Cardiac fibroblast (primary cell): ENCODE measurements at places on chromosomes 2 and 18.
A peak's percentile ranks its signal among the peaks of the same experiment; 100 is the strongest.

- DNase-seq: peak; percentile 14
Observed at GRCh38 chr2:70161069-70161534, 29.7 kb downstream of the C2orf42 start.

DNA sequence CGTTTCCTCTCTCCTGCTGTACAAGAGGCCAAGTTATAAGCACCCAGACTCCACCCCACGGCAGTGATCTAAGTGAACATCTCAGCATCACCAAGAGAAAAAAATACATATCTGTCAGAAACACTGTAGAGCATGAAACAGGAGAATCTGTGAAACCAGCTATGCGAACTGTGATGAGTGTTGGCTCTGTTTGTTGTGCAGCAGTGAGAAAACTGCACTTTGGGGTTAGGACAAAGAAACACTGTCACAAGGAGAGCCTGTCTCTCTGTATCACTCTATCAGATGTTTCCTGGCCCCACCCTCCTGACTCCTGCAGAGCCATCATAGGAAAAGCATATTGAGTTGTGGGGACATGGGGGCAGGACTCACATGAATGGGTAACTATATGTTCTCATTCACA lies 87.1 kb downstream of the LAMA3 start:
- DNase-seq: no peak

DNA sequence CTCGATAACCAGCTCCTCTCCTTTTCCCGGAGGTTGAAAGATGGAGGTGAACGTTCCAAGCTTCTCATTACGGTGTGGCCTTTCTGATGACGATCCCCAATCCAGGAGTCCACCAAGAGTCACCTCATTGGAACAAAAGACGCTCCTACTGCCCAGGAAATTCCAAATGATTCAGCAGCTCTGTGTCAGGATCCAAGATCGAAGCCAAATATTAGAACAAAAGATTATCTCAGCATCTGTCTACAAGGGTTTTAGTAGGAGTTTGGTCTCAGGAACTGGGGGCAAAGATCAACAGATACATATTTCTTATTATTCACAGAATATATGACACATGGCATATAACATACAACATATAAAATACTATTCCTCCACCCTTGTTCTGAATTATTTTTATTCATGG lies 161.1 kb upstream of the RAB12 start:
- DNase-seq: peak; percentile 68

DNA sequence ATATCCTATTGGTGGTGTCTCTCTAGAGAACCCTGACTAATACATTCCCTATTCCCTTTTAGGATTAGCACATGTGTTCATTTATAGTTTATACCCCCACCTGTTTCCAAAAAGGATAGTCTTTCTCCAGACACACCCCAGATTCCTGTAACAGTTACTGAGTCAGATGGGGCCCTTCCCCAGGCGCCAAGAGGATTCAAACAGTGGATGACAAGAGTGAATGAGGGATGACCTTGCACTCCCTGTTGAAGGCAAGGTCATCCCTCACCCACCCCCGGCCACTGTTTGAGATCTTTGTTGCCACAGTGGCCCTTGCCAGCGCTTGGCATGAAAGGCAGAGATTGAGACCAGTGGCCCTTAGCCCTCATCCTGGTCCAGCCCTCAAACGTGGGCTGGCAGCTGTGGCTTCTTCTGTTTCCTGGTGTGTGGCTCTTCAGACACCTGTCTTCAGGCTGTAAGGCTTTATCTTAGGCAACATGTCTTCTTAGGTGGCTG lies 15.3 kb upstream of the REEP1 start:
- DNase-seq: no peak

DNA sequence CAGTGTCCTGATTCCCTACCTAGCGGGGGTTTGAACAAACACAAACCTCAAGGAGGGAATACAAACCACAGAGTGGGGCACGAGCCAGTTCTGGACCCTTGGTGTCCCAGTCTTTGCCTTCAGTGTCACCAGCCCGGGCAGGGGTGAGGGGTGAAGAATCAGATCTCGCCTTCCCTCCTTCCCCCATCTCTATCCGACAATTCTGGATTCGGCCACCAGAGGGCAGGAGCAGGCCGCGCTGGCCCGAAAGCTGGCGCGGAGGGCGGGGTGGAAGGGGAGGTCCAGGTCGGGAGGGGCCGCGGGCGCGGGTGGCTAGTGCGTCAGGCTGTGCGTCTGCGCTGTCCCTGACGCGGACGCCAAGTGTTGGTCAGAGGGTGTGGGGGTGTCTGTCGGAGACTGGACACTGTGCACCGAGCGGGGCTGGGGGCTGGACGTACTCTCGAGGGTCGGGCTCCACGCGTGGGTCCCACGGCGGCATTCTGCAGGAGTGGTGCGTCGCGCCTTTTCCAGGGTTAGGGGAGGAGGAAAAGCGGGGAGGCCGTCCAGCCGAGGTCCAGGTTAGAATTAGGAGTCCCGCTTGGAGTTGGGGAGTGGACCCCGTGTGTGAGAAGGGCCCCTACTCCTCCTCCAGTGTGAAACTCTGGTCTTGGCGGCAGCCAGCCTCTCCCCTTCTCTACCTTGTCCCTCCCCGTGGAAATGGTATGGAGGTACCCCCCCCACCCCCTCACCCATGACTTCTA lies 2.9 kb upstream of the CRYBA2 start:
- peak; percentile 86 for DNase-seq

DNA sequence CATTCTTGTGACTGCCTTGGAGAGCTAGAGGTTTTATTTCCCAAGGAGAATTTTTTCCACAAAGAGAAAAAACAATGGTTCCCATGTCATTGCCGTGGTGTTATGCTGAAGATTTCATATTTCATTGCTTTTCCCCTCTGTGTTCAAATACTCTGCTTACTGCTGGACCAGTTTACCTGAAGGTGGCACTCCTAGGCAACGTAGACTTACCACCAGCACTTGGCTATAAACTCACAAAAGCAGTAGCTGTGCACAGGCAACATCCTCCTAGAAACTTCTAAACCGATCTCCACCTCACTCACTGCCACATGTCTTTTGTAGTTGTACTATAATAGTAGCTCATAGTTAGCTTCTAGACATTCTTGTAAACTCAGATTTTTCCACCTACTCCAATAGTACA lies 1319.7 kb upstream of the CRIM1 start:
- DNase-seq: no peak

DNA sequence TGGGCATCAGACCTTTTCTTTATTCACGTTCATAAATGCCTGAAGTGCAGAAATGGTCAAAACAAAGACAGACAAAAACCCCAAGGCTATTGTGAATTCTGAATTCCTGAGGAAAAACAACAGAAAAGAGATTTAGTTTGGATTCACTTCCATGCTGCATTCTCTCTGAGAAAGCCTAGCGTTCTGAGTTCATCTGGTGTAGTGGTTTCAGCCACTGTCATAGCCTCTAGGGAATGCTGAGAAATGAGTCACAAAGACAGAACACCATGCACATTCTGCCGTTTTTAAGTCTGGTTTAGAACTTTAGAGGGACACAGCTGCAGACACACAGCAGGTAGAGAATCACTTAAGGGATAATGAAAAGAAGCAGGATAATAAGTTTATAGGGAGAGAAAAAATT lies 93.8 kb downstream of the LRP1B start:
- DNase-seq: no peak

DNA sequence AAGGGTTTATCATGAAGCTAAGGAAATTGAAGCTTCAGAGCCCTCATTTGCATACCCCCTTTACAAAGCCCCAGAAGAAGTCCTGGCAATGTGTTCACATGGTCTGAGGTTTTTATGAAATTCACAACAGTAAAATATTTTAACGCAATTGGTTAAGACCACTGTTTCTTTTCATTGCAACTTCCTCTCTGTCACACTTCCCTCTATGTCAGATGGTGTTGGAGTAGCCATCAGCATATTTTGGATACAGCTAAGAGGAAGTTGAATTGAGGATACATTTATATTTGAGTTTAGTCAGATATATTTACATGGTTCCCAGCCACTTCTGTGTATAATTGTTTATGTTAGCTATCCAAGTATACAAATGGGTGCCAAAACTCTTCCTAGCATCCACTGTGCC lies 170.0 kb downstream of the TXNL1 start:
- DNase-seq: no peak

DNA sequence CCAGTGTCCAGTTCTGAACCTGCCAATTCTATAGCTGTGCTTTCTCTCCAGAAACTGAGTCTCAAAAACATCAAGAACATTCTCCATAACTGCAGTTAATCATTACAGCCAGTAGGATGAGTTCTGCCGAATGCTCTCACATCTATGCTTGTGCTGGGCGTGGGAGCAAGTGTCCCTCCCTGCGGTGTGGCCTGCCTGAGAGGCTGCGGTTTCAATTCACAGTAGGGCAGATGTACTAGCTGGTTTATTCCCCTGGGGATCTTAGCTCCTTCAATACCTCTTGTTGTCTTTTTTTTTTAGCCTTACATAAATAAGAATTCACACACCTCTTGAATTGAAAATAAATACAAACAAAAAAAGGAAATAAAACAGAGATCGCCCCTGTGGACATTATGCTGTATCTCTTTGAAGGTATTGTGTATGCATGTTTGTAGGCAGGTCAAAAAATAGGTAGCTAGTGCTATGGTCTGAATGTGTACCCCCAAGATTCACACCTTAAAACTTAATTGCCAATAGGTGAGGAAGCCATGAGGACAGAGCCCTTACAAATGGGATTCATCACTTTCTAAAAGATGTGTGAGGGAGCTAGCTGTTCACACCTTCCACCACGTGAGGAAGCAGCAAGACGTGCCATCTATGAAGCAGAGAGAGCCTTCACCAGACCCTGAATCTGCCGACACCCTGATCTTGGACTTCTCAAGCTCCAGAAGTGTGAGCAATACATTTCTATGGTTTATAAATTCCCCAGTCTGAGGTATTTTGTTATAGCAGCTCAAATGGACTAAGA lies 74.3 kb downstream of the BCL2L11 start:
- DNase-seq: no peak

DNA sequence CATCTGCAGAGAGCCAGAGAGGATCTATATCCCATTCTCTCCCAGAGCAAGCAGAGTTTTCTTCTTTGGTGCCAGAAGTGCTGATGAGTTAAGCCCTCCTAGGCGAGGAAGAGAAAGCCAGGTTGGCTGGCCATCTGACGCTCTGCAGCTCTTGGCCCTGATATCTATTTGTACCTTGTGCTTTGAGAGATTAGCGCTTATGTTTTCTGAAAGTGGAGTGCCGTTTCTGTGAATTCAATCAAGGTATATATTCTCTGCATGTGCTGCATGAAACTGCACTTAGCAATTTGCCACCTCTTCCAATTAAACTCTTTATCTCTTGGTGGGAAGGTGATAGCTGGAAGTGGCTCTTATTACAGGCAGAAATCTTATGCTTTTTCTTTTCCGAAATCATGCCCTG lies 177.5 kb downstream of the LPIN1 start:
- no peak for DNase-seq

DNA sequence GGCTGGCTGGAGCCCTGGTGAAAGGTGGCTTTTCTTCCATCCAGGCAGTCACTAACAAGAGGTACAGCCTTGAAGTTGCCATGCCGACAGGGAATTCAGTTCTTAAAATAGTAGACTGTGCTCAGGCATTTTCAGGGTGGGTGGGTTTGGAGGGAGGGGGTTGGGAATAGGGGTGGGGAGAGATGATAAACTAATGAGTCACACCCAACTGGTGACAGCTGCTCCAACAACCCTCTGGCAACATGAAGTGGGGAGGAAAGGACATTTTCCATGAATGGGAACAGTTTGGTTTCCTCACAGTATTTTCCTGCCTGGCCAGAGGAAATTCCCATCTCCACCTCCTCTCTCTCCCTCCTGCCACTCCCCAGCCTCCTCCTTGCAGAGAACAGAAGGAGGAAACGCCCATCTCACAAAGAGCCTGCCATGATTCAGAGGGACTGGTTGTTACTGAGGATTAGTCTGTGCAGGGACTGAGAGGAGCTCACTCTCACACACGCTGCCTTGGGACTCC lies 113.0 kb upstream of the SLC1A4 start:
- peak; percentile 88 for DNase-seq

DNA sequence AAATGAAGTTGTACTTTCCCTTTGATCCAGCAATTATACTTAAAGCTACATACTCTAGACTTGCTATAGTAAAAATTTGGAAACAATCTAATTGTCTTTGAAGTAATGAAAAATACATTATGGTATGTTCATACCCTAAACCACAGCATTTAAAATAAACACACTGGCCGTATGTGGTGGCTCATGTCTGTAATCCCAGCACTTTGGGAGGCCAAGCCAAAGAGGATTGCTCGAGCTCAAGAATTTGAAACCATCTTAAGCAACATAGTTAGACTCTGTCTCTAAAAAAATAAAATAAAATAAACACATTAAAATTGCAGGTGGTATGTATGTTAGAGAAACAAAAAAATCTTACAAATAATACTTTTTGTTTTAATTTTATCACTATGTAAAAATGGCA lies 208.1 kb upstream of the KLHL14 start:
- no peak for DNase-seq

GRCh38 chr2:209424199-209424701 lies 403 bp downstream of the MAP2 start:
- DNase-seq: no peak

DNA sequence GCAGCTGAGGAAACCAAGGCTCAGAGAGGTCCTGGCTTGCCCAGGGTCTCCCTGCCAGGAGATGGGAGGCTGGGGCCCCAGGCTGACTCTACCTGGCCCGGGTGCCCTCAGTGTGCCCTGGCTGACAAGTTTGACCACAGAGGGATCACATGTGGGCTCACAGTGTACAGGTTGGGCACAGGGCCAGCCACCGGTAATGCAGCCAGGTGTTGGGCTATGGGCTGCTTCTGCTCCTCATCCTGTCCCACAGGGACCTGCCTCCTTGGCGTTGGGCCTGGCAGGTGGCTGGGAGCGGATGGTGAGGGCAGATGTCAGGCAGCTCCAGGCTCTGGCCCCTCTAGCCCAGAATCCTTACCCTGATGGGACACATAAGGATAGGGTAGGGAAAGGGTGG lies 250.5 kb downstream of the LOXHD1 start:
- DNase-seq: no peak

DNA sequence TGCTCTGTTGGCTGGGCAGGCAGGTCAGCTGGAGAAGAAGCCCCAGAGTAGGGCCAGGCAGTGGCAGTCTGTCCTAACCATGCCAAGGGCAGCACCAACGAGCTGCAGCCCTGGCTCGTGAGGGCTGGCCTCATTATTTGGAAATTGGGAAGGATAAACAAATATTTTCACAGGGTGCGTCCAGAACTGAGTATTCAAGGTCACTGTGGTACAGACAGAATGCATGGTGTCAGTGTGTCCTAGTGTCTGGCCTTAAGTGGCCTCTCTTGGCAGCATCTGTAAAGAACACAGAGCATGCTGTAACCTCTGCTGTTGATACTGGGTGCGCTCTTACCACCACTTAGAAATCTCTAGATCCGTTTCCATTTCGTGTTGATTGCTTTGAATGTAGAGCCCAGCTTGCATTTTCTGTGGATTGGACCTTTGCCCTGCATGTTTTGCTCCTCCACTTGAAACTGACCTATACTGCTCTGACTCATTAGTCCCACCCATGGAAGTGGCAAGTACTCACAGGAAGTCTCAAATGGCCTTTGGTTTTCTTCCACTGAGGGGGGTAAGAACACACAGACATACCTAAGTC lies 88.2 kb downstream of the GREB1L start:
- peak; percentile 82 for DNase-seq
